NCI-H187 (cell line): ENCODE measurements at places on chromosomes 3 and 15.

DNA sequence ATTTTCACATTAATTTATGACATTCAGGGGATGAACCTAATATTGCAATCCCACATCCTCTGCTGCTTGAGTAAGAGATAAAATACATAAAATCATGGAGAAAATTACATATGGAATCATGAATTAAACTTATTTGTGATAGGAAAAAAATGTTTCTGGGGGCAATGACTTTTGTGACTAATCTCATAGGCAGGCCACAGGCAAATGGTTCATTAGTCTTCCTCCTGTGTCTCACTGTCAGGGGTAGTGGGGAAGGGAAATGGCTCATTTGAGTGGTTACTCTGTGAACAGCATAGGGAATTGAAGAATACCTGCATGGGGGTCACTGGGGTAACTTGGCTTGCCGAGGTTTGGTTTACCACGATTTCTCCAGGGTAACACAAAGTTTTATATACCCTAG lies 72.0 kb downstream of the TFG start:
- no peak for DNase-seq

DNA sequence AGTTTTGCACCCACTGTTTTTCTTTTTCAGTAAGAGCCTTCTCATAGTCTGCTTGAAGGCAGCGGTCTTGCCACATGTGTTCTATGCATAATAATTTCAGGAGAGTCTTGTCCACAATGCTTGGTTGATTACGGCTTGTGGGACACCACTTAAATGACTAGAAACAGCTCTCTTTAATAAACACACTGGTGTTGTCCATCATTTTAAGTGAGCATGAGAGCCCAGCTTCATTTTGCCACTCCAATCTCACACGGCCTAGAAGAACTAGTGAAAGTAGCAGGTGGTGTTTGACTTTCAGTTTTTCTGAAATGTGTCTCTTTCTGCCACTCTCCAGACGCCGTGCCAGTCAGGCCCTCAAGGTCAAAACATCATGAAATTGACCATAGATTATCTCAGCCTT lies 292.1 kb downstream of the LPP start:
- no peak for DNase-seq

DNA sequence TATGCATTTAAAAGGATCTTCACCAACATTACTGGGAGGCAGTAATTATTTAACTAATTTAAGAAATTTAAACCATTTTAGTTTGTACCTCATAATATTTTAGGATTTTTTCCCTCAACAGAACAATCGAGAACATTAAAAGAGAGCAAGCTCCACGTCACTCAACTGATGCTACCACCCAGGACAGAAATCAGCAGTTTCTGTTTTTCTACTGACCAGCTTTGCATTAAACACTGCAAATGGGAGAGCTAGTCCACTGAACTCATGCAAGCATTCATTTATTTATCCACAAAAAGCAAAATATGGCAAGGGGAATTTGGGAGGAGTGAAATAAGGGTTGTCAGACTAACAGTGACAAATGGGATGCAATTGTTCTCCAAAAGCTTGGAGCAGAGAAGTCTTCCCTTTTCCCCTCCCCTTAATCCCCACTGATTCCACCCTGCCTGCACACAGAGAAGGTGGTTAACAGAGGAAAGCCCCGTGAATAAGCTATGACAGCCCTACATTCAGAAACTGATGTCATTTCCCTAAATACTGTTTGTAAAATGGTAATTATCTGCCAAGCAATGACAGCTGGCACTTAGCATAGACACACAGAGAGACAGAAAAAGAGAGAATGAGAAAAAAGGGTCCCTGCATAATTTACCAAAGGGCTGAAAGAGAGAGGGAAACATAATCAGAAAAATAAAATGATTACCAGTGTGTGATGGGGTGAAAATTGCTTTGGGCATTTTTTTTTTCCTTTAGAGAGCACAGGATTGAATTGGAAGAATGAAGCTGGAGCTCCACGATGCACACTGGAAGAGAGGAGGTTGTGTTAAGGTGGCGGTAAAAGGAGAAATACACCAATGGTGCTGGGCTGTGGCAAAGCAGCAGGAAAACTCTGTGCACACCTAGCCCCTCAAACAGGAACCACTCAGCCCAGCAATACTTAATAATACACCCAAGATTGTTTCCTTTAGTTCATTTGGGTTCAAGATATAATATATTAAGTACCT lies 777.4 kb downstream of the TUSC7 start:
- DNase-seq, result no peak

- DNase-seq, result no peak
Measured at GRCh38 chr3:76998555-76998954, 41.3 kb upstream of the ROBO2 start.

GRCh38 chr3:132854856-132855535 lies 132.8 kb upstream of the NPHP3 start:
- DNase-seq, result no peak
